ENCODE measurements at places on chromosomes 7 and 10.
A peak's percentile ranks its signal among the peaks of the same experiment; 100 is the strongest.

DNA sequence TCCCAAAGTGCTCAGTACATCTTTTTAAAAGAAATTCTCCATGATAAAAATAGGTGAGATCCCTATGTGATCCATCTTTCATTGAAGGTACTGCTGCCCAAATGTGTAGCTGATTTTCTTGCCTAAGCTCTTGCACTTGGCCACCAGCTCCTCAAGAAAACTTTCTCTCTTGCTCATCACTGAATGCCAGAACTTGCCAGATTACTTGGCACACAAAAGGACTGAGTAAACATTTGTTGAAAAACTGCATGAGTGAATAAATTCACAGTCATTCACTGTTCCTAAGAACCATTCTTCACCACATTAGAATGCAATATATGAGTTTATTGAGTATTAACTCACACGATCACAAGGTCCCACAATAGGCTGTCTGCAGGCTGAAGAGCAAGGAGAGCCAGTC lies 99.9 kb downstream of the TRIL start:
- no peak for DNase-seq

DNA sequence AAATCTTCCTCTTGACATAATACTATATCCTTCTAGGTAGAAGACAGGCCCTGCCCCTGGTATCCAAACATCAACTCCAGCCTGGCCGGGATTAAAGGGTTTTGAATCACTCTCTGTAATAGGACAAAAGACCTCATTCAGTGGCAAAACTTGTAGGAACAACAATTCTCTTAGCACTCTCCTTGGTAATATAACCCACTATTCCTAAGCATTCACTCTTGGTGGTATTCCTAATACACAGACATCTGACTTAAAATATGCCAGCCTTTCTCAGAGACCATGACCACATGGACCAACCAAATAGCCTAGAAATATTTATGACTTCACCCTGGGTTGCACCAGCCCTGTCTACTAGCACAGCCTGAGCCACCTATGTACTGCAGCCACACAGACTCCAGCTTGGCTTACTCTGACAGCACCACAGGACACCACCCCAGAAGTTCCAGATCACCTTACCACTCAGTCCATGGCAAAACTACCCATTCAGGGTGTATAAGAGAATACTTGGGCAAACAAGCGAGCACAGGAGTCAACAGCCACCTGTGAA lies 244.9 kb upstream of the NEBL start:
- DNase-seq = no peak

- no peak for DNase-seq
Observed at GRCh38 chr7:70953796-70954195, 178.1 kb upstream of the GALNT17 start.

DNA sequence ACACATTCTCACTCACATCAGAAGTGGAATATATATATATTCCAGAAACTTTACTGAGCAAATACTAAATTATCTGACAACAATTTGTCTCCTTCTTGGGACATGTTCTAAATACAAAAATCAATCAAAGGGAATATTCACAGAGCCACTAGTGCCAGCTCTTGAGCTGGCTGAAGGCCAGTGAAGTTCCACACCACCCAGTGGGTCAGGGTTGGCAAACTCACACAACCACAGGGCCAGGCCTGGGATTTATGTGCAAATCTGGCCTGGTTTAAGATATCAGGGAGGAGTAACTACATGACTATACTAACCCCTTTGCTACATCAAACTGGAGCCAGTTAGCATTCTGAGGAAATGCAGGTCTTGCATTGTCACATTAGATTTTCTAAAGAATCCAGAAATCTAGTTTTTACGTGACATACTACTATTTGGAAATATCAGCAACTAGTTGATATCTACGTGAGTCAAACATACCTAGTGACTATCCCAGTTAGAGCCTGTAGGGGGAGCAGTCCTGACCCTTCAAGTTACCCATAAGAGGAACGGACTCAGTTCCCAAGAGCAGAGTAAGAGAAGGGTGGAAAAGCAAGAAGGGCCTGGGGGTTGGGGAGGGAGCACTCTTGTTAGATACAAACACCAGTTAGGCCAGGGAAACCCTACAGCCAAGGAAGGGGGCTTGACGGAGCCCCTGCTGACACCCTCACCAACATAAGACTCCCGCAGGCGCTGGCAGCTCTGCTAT lies 600.4 kb downstream of the KCNMA1 start:
- no peak for DNase-seq

- DNase-seq = no peak
Observed at GRCh38 chr7:78253850-78254725, 455.5 kb downstream of the PHTF2 start.

- DNase-seq = no peak
Observed at GRCh38 chr7:40526951-40527715, 392.3 kb downstream of the SUGCT start.

GRCh38 chr10:78761311-78761781 lies 307.4 kb upstream of the ZMIZ1 start:
- DNase-seq = peak; percentile 90

- DNase-seq = no peak
Observed at GRCh38 chr10:103609231-103610082, 116.0 kb downstream of the NEURL1 start.
